Stimulated activated CD4-positive, alpha-beta T cell treated with anti-CD3 and anti-CD28 coated beads, TNF-alpha, amount 100 ng/mL, for 24 hours (primary cell): ENCODE measurements at places on chromosomes 6 and 20.

GRCh38 chr6:24428615-24429014 lies 25.9 kb downstream of the MRS2 start:
- DNase-seq = no peak

DNA sequence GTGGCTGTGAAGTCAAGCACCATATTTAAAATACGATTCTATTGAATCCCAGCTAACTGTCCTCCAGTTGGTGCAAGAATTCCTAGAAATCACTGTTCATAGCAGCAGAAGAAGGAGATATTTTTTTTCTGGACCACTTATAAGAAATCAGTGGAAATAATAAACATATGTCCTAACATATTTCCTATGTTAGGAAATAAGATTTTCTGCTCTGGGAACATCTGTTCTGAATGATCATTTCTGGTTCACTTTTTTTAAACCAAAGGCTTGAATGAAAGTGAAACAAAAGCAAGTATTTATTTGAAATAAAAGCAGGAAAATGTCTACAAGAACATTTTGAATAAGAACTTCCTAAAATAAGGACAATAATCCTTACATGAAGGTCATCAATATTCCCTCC lies 138.9 kb upstream of the RALGAPA2 start:
- DNase-seq = no peak

DNA sequence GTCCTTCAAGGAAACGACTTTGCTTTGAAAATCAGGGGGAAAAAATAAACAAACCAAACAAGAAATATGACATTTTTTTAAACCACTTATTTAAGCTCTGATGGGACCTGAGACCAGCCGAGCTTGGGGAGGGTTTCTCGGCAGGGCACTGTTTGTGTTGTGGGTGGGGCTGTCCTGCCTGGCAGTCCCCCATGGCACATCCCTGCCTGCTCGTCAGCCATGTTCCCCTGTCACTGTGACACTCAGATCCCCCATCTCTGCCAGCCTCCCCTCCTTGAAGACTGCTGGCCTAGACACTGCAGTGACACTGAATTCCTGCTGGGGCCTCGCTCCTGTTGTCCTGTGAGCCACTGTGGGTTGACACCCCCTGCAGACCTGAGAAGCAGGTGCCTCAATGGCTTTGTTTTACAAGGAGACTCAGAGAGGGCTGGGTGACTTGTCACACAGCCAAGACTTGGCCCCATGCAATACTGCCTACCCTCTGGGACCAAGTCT lies 95.1 kb upstream of the PTPN1 start:
- no peak for DNase-seq

GRCh38 chr20:40600441-40601219 lies 88.4 kb downstream of the MAFB start:
- no peak for DNase-seq

DNA sequence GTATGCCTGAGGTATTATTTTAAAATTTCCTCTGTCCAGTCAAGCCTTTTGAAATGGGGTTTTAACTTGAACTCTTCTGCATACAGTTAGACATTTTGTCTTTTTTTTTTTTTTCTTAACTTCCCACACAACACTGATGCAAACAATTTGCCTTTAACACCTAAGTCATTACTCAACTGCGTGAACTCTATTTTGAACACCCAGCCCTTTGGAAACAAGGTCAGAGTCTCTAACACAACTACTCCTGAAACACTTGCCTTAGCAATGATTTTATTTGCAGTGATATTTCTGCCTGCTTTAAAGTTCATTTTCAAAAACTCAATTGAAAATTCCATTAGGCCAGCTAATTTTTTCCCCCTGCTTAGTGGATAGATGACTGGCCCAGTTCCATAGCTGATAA lies 24.2 kb downstream of the GLYATL3 start:
- no peak for DNase-seq

GRCh38 chr6:69732045-69732444 lies 64.8 kb downstream of the LMBRD1 start:
- no peak for DNase-seq

- DNase-seq = no peak
These were observed 9.2 kb upstream of the RGS17 start for GRCh38 chr6:153140299-153140698.

GRCh38 chr20:35887393-35888064 lies 66.8 kb downstream of the SCAND1 start:
- no peak for DNase-seq

DNA sequence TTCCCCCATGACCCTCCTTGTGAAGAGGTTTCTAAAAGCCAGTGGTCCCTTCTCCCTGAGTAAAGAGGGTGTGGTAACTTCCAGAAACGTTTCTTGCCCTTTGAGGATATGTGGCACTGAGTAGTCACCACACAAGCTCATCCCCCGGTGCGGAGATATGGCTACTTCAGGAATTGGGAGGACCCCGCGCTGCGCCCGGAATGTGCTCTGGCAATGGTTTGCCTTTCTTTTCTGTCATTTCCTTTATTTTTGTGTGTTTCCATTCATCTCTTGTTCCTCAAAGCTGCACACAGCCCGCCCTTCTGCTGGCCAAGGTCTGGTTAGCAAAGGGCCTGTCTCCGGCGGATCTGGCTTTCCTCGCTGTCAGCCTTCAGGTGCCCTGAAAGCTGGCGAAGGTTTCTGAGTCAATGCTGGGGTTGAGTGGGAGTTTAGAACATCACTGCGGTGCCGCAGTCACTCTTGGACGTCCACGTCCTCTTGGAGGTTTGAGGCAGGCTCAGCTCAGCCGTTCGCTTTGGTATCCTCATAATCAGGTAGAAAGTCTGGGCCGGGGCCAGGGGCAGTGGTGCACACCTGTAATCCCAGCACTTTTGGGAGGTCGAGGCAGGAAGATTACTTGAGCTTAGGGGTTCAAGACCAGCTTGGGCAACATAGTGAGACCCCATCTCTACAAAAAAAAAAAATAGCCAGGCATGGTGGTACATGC lies 67.2 kb downstream of the TCP11 start:
- DNase-seq = no peak

GRCh38 chr20:4798010-4798409 lies 76.3 kb downstream of the PRND start:
- no peak for DNase-seq

GRCh38 chr6:95815389-95816056 lies 200.3 kb upstream of the FUT9 start:
- DNase-seq = no peak

- no peak for DNase-seq
These were observed 25.4 kb upstream of the FOXF2 start for GRCh38 chr6:1363729-1364572.

GRCh38 chr6:107235511-107235910 lies 120.2 kb upstream of the BEND3 start:
- no peak for DNase-seq

GRCh38 chr6:402901-403658 lies 11.5 kb downstream of the IRF4 start:
- no peak for DNase-seq

- DNase-seq = no peak
These were observed 42.6 kb upstream of the ZNFX1 start for GRCh38 chr20:49320460-49320859.

GRCh38 chr20:57748601-57749130 lies 38.9 kb upstream of the PMEPA1 start:
- DNase-seq = peak; percentile 16

DNA sequence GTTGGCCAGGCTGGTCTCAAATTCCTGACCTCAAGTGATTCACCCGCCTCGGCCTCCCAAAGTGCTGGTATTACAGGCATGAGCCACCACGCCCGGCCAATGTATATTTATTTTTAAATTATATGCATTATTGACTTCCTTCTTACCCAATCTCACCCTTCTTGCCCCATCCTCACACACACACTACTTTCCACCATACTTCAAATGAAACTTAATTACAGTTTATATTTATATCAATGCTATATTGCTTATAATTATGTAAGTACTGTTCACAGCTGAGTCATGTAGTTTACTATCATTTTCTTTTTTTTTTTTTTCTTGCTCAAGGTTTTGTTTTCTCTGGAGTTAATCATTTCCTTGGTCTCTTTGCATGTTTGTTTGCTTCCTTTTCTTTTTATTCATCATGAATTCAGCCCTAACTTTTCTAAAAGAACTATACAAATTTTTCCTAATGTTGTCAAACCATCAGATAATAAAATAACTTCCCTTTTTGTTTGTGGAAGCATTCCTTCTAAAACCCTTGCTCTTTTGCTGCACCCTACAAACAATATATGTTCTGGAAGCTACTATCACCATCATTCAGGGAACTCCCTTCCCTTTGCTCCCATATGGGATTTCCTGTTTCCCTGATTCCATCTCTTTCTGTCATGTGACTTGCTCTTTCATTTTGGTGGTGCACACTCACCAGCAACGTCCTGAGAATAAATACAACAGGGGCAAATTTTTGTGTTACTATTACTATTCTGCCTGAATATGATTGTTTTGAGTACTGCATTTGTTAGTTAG lies 201.7 kb upstream of the SASH1 start:
- no peak for DNase-seq

DNA sequence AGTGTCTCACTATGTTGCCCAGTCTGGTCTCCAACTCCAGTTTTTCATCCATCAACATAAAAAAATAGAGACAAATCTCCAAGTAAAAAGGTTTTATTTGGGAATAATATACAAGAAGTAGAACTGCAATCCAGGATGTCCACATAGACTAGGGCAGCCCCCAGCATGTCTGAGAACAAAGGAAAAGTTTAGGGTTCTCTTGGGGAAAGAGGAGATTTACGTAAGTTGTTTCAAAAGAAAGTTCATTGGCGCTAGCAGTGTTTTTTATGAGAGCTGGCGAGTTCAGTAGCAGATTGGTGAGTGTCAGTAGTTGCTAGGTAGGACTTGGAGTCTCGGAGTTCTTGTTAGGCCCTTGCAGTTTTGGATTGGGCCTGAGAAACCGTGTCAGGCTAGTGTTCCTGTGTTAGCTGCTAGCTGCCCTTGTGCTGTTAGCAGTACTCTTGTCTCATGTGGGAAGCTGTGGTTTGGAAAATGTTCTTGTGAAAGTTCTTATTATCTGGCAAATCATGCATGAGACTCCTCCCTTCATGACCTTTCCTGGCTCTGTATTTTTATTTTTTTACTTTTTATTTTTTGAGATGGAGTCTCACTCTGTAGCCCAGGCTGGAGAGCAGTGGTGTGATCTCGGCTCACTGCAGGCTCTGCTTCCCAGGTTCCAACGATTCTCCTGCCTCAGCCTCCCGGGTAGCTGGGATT lies 24.7 kb downstream of the TTLL9 start:
- DNase-seq = no peak

GRCh38 chr20:32965581-32966373 lies 38.5 kb downstream of the SUN5 start:
- DNase-seq = no peak

DNA sequence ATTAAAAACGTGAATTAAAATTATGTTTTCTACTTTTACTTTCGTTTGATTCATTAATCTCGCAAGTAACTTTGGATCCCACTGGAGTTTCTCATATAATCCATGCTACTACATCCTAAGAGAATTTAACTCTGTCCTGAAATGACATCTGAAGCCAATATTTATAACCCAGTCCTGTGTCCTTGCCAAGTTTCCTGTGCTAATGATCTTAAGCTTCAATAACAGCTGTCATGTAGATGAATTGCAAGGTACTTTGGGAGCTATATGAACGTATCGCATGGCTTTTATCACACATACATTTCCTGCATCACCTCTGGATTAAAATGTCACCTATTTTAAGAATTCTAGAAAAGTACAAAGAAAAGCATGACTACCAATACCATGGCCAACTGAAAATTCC lies 833.8 kb upstream of the CITED2 start:
- DNase-seq = no peak

GRCh38 chr6:129749749-129750120 lies 39.8 kb upstream of the ARHGAP18 start:
- DNase-seq = no peak

DNA sequence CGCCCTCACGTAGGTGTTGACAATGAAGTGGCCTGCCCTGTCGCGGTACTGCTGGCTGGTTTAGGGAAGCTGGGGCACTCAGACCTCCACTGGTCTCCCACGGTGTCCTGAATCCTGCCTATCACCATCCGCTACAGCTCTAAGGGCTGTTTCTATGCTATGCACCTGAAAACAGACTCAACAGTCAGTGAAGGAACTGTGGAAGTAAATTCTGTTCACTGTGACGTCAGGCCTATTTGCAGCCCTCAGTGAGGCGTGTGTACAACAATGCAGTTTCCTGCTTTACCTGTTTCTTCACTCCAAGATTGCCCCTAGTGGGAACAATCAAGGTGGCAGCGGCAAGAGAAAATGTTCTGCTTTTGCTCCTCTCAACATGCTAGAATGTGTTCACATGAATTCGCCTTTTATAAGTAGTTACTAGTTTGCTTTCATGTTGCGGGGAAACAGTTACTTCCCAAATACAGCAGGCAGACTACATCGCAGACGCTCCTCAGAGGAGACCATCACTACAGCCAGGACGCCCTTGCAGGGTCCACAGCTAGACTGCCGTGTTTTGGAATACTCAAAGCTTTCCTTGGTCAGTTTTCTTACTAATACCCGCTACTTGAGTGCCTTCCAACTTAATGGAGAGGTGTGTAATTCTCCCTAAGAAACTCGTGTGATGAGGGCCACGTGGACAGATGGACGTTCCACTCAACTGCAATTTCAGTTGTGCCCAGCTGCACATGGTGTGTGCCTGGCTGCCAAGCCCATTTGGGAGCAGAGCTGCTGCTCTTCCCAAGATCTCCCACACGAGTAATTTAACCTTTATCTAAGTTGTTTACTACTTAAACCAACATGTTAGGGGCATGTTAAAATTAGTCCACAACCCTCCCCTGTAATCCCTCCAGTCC lies 25.4 kb downstream of the DIDO1 start:
- no peak for DNase-seq

DNA sequence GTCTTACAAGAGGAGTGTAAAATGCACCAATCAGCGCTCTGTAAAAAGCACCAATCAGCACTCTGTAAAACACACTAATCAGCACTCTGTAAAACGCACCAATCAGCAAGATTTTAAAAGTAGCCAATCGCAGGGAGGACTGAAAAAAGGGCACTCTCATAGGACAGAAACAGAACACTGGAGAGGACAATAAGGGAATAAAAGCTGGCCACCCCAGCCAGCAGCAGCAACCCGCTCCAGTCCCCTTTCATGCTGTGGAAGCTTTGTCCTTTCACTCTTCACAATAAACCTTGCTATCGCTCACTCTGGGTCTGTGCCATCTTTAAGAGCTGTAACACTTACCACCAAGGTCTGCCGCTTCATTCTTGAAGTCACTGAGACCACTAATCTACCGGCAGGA lies 1.7 kb upstream of the AIG1 start:
- no peak for DNase-seq

GRCh38 chr6:47438481-47439347 lies 38.9 kb upstream of the CD2AP start:
- DNase-seq = no peak

- DNase-seq = peak; percentile 31
These were observed 61.2 kb downstream of the GFOD1 start for GRCh38 chr6:13425943-13426931.
